H9 (cell line): ENCODE measurements at places on chromosomes 16 and 17.

DNA sequence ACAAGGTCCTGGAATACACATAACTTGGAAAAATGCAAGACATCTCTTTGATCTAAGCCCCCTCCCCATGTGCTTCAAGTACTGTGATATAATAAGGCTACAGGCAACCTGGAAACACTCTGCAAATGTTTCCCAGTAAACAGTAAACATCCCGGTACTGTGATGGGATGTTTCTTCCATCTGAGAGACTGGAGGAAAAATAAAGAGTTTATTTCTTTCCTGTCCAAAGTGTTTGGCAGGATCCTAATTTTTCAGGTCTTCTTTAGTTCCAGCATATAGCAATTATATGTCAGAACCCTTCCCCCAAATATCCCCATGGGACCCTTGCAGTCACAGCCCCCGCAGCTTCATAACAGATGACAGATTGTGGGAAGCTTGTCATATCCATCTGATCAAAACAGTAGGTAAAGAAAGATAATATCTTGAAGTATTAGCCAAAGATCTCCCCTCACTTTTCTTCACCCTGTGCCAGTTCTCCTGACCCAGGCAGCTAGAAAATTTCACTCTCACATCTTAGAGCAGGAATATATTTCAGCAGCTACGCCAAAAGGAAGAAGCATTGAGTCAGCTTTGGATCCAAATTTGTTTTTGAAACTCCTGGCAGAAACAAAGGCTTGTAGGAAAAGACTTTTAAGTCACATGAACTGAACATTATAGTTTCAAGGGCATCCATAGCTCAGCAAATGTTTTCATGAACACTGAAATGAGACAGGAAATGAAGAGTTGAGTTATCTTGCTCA lies 141.3 kb downstream of the HS3ST3A1 start:
- no peak for DNase-seq

DNA sequence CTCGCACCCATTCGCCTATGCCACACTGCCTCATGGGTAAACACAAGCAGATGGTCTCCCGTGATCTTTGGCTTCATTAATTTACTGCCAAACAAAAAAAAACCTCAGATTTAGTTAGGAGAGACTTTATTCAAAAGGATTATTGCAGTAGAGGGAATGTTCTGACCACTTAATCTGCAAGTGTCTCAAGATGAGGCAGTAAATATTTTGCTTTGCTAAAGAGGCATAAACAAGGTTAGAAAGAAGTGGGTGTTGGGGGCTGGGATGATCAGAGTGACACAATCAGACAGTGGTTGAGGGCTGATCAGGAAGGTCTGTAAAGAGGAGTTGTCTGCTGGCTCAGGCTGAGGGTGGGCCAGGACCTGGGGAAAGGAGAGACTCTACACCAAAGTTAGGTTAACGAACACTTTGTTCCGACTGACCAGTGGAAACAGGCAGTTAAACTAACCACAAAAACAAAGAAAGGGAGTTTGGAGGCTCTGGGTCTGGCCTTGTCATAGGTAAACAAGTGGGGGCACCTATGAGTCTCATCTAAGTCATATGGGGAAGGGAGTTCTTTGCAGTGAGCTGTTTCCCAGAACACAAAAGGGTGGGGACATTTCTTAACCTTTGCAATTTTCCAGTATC lies 28.5 kb downstream of the HSD17B2 start:
- no peak for DNase-seq

DNA sequence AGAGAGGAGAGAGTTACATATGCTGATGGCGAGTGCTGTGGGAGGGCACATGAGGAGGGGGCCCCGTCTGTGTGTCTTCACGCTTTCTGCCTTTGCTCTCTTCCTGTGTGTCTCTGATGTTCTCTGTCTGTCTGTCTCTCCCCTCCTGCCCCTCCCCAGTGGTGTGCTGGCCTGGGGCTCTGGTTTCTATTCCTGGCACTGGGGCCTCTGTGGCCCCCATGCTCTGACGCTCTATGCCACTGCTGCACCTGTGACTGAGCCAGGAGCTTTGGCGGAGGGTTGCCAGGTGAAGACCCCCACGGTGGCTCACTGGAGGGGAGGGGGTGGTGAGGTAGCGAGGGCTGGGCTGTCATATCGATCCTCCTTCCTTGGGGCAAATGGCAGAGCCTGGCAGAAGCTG lies 24.6 kb upstream of the BRD7 start:
- no peak for DNase-seq

DNA sequence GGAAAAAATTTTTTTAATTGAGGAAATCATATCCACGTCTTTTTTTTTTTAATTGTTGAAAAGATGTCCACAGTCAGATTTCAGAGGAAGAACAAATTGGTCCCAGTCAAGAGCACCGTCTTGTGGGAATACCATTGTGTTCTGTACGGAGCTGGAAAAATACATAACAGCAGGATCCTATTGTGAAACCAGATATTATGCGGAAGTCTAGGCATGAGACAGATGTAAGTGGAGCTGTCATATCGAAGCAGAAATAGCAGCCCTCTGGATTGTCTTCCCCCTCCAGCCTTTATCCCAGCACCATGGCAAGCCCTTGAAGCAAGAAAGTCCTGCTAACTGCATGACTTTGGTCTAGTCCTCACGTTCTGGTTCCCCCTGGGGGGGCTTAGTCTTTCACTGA lies 391.6 kb upstream of the ASIC2 start:
- no peak for DNase-seq

- no peak for DNase-seq
Measured at GRCh38 chr16:81894592-81894991, 115.5 kb downstream of the PLCG2 start.

GRCh38 chr16:83045790-83046189 lies 419.0 kb downstream of the CDH13 start:
- no peak for DNase-seq

DNA sequence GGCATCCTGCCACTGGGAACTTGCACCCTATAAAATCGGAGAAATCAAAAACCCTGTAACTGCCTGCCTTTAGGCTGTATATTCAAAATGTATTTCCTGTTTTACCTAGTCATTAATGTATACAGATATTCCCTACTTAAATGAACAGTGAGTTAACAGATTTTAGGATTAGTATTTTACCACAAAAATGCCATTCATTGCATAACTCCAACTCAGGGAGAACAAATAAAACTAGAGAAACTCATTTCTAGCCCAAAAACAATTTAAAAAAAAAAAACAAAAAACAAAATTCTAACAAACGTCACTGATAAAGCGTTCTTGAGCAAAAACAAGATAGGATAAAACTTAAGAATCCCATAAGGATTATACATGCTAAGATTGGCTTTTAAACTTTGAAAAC lies 3.7 kb upstream of the DHX33 start:
- no peak for DNase-seq

DNA sequence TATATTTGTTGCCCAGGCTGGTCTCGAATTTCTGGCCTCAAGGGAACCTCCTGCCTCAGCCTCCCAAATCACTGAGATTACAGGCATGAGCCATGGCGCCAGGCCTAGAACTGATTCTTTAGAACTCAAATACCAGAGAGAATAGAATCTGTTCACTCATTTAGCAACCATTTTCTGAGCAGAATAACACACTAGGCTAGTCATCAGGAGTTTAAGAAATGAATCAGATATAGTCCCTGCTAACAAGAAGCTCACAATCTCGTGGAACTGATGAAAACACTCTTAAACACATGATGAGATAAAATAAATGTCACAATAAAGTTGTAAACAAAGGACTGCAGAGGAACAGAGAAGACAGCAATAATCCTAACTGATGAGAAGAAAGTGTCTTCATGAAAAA lies 55.8 kb upstream of the ADCY9 start:
- no peak for DNase-seq

DNA sequence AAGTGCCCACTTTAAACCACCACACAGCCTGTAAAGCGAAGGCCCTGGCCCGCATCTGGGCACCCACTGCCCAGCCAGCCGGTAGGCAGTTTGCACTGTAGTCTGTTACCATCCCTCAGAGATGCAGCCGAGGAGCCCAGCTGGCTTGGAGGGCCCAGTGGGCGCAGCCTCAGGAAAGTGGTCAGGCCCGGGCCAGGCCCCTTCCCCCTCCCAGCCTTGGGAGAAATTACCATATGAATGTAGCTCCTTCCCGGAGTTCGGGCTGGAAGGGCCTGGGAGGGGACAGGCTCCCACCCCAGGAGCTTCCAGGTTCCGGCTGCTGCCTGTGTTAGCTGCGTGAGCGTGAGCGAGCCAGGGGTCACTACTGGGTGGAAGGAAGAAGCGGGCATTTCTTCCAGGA lies 325.4 kb downstream of the SEC14L1 start:
- peak; percentile 96 for DNase-seq

GRCh38 chr16:58152246-58152868 lies 23.2 kb upstream of the CFAP20 start:
- DNase-seq = no peak

GRCh38 chr16:1907226-1907860 lies 10.9 kb downstream of the HS3ST6 start:
- peak; percentile 27 for DNase-seq

GRCh38 chr16:59170099-59170712 lies 436.1 kb upstream of the GOT2 start:
- DNase-seq = peak; percentile 56

DNA sequence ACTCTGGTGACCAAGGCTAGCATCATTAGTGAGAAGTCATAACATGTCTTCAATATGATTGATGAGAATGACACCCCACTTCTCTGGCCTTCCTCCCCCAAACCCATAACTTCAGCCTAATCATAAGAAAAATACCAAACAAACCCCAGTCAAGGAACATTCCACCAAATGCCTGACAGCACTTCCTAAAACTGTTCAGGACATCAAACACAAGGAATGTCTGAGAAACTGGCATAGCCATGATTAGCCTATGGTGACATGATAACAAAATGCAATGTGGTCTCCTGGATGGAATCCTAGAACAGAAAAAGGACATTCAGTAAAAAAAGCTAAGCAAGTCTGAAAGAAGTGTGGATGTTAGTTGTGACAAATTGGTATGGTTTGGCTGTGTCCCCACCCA lies 24.7 kb upstream of the TBX4 start:
- no peak for DNase-seq

- DNase-seq = no peak
Measured at GRCh38 chr17:55246583-55246982, 18.2 kb upstream of the HLF start.

GRCh38 chr17:37643869-37644268 lies 623 bp upstream of the DDX52 start:
- no peak for DNase-seq

DNA sequence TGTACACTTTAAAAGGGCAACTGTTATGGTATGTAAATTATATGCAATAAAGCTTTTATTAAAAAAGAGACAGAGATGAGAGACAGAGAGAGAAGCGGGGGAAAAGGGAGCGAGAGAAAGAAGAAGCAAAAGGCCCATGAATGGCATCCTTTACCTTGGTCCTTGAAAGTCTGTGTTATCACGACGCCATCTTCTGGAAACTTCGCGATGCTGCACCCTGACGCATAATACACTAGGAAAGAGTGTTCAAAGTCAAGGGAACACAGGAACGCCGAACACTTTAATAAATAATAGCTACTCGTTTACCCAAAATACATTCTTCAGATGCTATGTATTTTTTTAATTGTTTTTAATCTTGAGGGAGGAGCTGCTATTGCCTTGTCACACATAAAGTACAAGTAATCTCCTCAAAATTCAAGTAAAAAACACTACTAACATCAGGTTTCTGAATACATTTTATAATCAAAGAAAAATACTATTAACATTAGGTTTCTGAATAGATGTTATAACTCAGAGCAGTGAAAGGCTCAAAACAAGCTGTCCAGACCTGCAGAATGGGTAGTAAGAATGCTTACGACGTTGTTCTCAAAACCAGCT lies 23.0 kb upstream of the SLC38A8 start:
- DNase-seq = peak; percentile 54

- no peak for DNase-seq
Measured at GRCh38 chr17:35727635-35728034, 3.8 kb upstream of the RASL10B start.

GRCh38 chr17:78988152-78988551 lies 8.4 kb upstream of the LGALS3BP start:
- DNase-seq = no peak

- peak; percentile 93 for DNase-seq
Measured at GRCh38 chr17:7383742-7384488, 3.0 kb downstream of the TNK1 start.

DNA sequence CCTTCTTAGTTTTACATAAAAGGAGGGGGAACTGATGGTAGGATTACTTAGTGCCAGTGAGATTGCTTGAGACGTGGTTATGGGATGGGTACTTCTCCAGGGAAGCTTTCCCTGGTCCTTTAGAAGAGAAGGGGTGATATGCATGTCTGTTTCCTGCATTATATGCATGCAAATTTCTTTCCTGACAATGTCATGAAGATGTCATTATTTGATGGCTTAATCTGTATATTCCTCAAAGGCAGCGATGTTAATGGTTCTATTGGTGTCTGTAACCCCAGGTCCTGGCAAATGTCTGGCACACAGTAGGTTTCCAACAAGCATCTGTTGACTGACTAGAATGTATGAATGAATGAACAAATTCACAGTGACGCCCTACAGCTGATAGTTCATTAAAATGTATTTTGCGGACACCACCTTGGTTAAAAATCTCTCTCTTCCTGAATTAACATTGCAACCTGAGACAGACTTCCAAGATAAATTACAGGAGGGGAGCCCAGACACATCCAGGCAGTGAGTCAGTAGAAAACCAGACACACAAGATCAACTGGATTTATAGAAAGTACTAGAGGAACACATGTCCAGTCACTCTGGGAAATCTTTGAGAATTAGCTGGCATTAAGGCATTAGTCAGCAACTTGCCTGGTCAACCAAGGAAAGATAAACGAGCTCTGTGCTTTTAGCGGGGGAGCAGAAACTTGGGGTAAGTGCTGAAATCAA lies 293.4 kb downstream of the XYLT1 start:
- no peak for DNase-seq

GRCh38 chr16:49474741-49475140 lies 101.1 kb downstream of the C16orf78 start:
- DNase-seq = no peak

GRCh38 chr16:56193951-56194726 lies 2.9 kb downstream of the GNAO1 start:
- peak; percentile 93 for DNase-seq

DNA sequence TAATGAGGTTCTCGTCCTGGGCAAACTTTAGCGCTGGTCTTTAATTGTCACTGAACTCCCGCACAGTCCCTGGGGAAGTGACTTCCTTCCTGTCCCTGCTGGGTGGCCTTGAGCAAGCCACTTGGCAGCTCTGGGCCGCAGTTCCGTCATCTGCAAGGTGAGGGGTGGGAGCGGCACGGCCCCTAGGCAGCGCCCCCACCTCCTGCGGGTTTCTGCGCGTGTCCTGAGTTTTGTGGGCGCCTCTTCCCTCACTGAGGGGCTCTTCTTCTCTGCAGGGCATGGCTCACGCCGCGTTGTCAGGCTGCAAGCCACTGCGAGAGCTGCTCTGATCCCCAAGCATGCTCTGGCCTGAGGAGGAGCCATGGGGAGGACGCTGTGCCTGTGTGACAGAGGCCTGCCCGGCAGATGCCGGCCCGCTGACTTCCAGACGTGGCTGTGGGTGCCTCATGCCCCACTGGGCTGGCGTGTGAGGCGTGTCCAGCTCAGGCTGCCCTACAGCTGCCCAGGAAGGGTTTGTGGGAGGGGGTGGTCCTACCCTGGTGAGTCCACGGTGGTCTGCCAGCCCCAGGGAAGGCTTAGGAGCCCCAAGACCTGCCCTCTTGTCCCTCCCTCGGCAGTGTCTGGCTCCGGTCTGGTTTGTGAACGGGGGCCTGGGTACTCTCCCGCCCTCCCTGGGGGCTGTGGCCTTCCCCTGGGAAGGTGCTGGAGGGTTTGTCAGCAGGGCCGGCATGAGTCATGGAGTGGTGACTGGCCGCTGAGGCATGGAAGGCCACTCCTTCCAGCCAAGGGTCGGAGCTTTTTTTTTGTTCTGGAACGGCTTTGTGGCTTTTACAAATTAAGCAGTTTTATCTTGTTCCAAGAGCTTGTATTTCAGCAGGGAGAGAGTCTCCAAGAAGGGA lies 182.0 kb downstream of the SEC14L1 start:
- DNase-seq = peak; percentile 70

- no peak for DNase-seq
Measured at GRCh38 chr16:78743556-78743955, 644.1 kb downstream of the WWOX start.
